Activated CD4-positive, alpha-beta T cell treated with anti-CD3 and anti-CD28 coated beads for 48 hours (primary cell): ENCODE measurements at places on chromosomes 5 and 9.

DNA sequence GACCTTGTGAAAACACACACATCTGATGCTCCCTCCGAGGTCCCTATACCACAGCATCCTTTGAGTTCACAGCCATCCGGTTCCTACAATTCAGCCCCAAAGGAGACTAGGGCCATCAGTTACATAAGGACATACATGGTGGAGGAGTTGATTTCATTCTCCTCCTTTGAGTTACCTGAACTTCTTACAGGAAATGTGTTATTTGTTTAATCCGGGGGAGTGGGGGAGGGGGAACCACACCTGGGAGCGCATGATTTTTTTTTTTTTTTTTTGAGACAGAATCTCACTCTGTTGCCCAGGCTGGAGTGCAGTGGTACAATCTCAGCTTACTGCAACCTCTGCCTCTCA is 30.7 kb downstream of the SEMA4D start:
- no peak for DNase-seq

DNA sequence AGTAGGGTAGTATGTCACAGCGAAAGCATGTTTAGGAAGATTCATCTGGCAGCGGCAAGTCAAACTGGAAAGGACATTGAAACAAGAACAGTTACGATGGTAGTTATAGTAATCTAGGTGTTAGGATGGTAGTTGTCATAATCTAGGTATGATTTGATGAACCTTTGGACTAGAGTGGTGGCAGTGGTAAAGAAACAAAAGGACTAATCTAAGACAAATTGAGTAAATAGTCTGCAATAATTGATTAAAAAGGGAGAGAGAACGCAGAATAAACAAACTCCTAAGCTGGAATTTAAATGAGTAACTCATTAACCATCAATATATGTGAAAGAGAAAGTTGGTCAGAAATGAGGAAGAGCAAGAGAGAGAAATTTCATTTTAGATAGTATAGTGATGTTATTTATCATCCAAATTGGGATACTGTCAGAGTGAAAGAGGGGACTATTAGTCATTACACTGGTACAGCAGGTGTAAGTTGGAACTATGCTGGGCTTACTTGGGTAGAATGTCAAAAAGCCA is 56.8 kb downstream of the MTREX start:
- no peak for DNase-seq

DNA sequence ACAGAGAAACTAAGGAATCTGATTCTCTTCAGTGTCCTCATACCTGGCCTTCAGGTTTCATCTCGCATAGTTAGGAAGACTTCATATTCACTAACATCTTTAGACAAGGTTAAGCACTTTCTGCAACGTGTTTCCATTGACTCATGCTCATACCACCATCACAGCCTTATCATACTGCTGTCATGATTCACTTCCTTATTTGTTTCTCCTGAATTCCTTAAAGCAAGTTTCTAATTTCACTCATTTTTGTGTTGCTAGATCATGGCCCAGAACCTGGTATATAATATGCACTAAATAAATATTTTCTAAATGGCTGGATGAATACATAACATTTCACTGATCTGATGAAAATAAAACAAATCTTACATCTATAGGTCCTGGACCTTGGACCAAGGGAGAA is 472.9 kb downstream of the PRELID2 start:
- no peak for DNase-seq

DNA sequence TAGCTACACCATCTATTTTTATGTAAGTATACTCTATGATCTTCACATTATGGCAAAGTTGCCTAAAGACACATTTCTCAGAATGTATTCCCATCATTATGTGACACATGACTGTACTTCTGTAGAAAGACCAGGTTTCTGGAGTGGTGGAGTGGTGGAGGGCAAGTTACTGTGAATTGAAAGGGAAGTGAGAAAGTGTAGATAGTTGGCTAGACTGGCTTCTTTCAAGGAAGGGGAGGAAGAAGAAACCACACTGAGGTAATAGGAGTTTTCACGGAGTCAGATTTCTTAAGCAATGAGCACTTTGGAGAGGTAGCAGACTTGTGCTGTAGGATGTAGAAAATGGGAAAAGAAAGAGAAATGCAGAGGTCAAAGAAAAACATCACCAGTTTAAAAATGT is 50.9 kb upstream of the EQTN start:
- DNase-seq: no peak

DNA sequence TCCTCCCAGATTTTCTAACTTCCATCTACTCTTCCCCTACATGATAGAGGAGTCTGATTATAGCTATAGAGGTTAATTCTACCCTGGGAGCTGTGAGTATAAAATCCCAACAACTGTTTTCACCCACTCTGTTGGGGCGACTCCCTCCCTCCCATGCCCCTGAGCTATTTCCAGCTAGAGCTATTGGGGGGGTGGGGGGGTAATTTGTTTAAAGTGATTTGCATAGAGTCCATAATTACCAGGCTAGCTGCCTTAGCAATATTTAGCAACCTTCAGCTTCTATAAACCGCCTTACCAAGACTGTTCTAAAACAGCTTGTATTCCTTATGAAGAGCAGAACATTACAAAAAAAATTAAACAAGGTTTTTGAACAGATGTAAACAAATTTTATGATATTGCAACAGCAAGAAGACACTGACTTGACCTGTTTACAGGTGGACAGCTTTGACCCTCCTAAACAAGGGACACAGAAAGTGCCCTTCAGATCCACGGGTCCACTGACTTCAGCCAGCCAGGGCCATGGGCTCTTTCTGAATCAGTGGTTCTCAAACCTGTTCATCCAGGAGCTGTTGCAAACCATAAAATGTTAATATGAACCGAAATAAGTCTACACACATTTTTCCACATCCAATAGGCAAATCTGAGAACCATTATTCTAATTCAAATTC is 98.2 kb downstream of the OTULIN start:
- DNase-seq: no peak

- no peak for DNase-seq
These were observed 2.2 kb downstream of the SPIN1 start for GRCh38 chr9:88390371-88390990.

GRCh38 chr9:76904661-76905457 is 1.1 kb downstream of the PRUNE2 start:
- no peak for DNase-seq

GRCh38 chr9:112554516-112554915 is 67.9 kb downstream of the KIAA1958 start:
- DNase-seq: no peak

- no peak for DNase-seq
These were observed 125.4 kb downstream of the DOCK2 start for GRCh38 chr5:169762338-169763095.

GRCh38 chr5:113059232-113060040 is 82.8 kb downstream of the DCP2 start:
- no peak for DNase-seq

- DNase-seq: no peak
These were observed 51.4 kb upstream of the OLFM1 start for GRCh38 chr9:135035781-135036760.

DNA sequence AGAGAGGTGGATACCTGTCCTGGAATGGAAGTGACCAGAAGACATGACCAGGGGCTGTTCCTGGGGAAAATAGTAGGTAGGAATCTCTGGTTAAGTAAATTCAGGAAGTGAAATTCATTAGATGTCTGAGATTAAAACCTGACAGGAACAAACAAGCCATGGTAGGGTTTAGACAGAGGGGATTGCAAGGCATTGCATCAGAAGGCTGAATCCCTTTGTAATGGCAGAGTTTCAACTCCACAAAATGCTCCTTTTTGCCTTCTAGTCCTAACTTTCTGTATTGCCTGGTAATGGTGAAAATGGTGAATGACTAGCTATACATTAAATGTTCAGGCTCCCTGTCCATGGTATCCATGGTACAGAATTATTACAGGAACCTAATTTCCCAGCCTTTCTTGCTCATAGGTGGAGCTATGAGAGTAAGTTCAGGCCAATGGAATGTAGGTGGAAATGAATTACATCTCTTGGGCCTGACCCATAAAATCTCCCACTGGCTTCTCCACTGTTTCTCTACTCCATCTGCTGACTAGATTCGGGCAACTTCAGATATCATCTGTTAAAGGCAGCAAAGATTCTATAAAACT is 113.4 kb upstream of the CNTLN start:
- DNase-seq: no peak
